Endothelial cell (in vitro differentiated cells): ENCODE measurements at places on chromosomes 12 and 14.

DNA sequence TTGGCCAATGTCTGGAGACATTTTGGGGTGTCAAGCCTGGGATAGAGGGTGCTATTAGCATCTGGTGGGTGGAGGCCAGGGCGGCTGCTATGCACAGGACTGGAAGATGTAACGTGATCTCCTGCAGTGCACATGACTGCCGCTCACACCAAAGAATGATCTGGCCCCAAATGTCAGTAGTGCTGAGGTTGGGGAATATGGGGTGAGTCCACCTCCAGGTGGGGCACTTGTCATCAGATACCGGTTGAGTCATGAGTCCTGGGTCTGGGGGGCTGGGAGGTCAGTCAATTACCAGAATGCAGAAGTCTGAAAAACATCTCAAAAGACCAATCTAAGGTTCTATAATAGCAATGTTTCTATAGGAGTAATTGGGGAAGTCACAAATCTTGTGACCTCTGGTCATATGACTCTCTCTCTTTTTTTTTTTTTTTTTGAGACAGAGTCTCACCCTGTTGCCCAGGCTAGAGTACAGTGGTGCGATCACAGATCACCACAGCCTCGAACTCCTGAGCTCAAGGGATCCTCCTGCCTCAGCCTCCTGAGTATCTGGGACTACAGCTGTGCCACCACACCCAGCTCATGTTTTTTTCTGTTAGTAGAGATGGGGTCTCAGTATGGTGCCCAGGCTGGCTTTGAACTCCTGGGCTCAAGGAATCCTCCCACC is 6.0 kb upstream of the SDSL start:
- DNase-seq = no peak

DNA sequence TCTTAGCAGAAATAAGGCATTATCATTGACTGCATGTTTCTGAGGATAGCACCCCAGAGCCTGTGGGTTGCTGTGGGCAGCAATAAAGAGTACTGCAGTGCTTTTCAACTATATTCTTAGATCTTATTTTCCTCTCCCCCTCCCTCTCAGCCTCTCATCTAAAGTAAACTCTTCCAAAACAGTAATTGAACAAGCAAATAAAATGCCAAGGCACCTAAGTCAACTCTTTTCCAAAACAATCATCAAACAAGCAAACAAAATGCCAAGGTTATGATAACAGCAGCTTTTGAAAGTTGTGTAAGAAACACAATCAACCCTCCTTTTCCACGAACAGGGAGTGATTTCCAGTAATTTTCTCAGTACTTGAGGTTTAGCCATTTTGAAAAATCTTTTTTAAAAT is 1542.6 kb downstream of the AACS start:
- DNase-seq = no peak

GRCh38 chr12:90048918-90049317 is 340.3 kb upstream of the ATP2B1 start:
- no peak for DNase-seq

DNA sequence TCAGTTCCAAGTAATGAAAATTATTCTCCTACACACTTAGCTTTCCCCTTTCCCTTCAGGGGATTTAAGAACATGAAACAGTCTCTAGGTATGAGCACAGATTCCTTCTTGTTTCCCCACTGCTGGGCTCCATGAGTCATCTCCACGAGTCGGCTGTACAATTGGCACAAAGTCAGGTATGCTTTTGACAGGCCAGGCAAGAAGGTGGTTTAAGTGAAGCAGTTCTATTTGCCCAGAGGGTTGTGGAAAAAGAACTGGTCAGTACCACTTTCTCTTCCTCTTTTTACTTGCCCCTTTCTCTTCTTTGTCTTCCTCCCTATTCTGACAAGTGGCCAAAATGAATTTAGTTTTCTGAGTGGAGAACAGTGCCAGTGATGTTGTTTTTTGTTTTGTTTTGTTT is 16.3 kb downstream of the DYNC1H1 start:
- no peak for DNase-seq

GRCh38 chr14:74583689-74584434 is 28.2 kb downstream of the LTBP2 start:
- no peak for DNase-seq

DNA sequence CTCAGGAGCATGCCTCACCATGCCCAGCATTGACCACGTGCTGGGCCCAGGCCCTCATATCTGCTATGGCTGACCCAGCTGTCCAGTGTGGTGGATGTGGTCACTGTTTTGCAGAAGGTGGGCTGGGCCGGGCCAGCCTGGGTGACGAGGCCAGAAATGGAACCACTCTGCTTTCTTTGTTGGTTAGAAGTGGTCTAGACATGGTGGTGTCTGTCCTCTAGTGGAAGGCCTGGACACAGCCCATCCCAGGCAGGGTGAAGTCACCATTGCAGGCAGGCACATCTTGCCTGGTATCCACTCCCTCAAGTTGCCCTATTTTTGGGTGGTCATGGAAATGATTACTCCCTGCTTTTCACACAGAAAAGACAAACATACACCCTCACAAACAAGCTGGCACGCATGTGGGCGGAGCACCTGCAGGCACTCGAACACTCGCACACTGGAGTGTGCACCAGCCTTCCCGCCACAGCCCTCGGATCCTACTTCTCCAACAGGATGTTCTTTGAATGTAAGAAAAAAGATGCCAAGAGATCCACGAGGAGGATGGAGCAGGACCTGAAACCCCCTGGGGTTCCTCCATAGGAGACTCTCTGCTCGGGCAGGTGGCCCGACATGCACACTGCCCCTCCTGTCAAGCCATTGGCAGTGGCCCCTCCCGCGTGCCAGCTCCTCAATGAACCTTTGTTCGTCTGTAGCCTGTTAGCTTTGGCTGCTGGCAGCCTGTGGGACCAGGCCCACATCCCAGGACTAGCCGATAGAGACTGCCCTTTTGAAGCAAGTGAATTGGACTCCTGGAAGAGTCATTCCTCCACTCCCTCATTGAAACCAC is 38.4 kb downstream of the MLXIP start:
- no peak for DNase-seq

DNA sequence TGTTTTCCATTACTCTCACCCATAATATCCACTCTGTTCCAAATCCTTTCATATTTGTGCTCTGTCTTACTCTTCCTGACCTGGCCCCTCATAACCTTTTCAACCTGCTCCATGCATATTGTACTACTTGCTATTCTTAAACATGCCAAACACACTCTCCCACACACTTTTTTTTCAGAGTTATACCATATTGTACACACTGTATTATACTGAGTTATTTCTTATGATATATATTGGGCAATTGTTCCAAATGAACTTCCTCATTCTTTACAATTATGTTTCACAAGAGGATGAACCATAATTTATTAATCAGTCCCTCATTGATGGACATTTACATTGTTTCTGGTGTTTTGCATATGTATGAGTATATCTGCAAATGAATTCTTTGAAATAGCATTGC is 18.5 kb downstream of the ATL1 start:
- no peak for DNase-seq
